Activated CD4-positive, alpha-beta T cell treated with anti-CD3 and anti-CD28 coated beads for 24 hours (primary cell): ENCODE measurements at places on chromosomes 11 and 22.

- DNase-seq: no peak
Observed at GRCh38 chr11:78615724-78616123, 41.1 kb upstream of the NARS2 start.

DNA sequence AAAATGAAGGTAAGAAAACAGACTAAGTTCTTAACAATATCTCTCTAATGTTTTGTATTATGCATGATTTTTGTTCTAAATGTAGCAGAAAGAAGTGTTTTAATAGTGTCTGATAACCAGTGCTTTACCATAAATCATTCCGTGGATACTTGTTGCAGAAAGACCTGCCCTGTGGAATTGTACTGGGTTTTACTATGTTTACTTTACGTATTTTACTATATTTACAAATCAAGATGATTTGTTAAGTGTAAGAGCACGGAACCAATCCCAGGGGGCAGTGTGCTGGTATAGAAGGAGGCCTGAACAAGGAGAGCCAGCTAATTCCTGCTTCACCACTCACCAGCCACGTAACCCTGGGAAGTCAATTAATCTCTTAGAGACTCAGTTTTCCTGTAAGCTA is 1.4 kb downstream of the HTR3B start:
- no peak for DNase-seq

GRCh38 chr11:36029616-36030015 is 85.8 kb downstream of the LDLRAD3 start:
- no peak for DNase-seq

- DNase-seq: peak; percentile 7
Observed at GRCh38 chr11:75867778-75868374, 52.9 kb downstream of the UVRAG start.

- DNase-seq: no peak
Observed at GRCh38 chr22:50220603-50221409, 20.0 kb downstream of the SELENOO start.

DNA sequence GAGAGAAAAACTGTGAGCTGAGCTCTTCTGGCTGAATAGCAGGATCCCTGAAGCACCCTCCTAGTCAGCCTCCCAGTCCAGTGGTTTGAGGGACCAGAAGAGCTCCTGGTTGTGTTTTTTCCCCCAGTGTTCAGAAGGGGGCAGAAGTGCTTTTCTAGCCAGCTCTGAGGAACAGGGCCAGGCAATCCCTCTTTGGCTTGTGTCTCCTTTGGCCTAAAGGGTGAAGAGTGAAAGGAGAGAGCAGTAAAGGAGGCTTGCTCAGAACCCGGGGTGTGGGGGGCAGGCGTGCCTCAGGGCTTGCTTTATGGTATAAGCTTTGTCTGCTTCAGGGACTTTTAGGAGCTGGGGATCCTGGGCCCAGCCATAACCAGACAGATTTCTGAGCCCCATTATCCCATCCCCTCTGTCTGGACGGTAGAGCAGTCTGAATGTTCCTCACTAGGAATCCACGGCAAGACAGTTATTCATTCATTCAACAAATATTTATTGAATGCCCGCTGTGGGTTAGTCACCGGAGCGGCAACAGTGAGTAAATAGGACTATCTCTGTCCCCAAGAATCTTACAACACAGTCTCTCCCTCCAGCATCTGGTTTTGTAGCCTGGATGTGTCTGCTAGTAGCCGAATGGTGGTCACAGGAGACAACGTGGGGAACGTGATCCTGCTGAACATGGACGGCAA is 14.5 kb downstream of the ACP2 start:
- DNase-seq: no peak

DNA sequence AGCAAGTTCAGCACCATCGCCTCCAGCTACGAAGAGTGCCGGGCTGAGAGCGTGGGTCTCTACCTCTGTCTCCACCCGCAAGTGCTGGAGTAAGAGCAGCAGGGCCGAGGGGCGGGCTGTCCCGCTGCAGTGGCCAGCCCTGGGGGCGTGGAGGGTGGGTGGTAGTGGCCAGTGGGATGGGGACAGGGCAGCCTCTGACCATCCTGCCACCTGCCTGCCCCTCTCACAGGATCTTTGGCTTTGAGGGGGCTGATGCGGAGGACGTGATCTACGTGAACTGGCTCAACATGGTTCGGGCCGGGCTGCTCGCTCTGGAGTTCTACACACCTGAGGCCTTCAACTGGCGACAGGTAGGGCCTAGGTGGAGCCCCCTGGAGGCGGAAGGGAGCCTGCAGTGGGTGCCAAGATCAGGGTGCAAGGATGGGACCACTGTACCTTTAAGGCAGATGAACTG is 15.0 kb upstream of the BBS1 start:
- peak; percentile 10 for DNase-seq

- no peak for DNase-seq
Observed at GRCh38 chr11:87355596-87355995, 317.9 kb downstream of the TMEM135 start.

DNA sequence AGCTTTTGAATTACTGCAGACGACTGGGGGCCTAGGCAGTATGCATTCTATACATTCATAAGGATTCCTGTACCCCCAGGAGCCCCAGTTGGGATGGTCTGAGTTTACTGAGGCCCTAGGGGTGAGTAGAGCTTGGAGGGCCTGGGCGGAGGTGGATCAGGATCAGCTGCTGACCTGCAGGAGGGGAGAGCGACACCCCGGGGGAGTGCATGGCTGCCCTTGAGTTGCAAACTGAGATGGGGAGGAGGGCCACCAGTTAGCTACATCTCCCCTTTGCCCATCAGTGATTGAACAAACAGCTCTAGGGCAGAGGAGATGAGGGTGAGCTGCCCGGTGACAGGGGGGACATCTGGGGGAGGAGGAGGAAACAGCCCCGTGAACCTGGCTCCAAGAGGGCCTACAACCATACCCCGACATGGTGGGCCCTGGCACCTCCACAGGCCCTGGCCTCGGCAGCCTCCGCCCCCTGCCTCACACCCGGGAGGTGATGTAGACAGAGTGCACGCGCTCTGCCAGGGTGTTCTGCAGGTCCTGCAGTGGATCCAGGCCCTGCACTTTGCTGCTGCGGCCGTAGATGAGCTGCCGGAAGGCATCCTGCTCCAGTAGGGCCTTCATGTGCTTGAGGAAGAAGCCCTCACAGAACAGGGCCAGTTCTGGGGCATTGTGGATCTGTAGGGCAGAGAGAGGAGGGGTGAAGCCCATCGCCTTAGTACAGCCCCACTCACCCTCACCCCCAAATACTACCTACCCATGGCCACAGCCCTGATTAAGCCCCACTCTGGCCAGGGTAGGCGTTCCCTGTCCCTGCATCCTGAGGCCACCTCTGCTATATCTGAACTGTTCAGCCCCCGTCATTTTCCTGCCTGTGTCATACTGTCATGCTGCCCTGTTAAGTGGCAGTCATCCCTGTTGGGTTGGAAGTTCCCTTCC is 46.8 kb downstream of the NAT10 start:
- DNase-seq: no peak

- no peak for DNase-seq
Observed at GRCh38 chr11:11583801-11584529, 37.8 kb downstream of the GALNT18 start.

DNA sequence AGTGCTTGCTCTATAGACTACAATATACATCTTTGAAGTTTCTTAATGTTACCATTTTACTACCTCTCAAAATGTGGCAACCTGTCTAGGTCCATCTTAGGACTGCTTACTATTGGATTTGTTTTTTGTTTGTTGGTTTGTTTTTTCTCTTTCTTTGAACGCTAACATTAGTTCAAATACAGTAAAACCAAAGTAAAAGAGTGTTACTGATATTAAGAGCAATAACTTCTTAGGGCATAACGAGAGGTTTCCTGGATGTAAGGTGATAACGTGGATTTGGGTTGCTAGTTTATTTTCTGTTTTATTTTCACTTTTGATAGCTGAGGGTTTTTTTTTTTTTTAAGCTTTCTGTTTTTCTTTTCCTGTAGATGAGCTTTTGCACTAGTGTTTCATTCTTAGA is 43.6 kb downstream of the TMEM135 start:
- DNase-seq: no peak

- no peak for DNase-seq
Observed at GRCh38 chr11:59368238-59369022, 9.7 kb downstream of the OR5AN1 start.

GRCh38 chr11:112836256-112836602 is 125.0 kb upstream of the NCAM1 start:
- no peak for DNase-seq

DNA sequence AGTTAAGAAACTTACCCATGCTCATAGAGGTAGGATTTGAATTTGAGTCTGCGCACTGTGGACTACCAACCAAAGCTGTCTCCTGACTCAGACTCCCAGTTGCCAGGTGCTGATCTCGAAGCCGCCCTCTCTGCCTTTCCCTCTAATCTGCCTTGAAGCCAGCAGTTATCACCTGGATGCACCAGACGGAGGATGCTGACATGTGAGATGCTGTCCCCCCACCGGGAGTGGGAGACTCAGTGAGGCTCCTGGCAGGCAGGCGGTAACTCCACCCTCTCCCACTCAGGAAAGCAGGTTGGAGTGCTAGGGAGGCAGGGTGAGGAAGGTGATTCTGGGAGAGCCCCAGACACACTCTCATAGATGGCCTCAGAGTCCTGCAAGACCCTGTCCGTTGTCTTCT is 40.4 kb downstream of the KIAA1671 start:
- DNase-seq: no peak

- DNase-seq: no peak
Observed at GRCh38 chr11:72225411-72225951, 914 bp downstream of the INPPL1 start.
